ENCODE measurements at places on chromosomes 6 and 20.

GRCh38 chr20:17823409-17824144 lies 123.8 kb downstream of the BANF2 start:
- DNase-seq, result no peak

DNA sequence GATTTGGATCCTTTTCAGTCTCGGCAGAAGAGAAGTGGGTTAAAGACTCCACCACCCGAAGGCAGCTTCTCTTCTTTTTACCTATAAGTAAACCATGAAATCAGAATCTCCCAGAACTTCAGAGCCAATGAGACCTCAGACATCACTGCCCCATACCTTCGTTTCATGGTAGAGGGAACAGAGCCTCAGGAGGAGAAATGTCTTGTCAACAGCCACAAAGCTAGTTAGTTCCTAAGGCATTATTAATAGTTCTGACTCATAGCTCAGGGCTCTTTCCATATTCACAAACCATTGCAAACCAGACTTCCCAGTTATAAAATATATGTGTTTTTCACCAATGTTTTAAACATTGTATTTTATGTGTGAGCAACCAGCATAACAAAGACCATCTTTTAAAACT lies 118.7 kb upstream of the RIPOR2 start:
- DNase-seq, result no peak

GRCh38 chr20:57882451-57883161 lies 172.8 kb upstream of the PMEPA1 start:
- no peak for DNase-seq

DNA sequence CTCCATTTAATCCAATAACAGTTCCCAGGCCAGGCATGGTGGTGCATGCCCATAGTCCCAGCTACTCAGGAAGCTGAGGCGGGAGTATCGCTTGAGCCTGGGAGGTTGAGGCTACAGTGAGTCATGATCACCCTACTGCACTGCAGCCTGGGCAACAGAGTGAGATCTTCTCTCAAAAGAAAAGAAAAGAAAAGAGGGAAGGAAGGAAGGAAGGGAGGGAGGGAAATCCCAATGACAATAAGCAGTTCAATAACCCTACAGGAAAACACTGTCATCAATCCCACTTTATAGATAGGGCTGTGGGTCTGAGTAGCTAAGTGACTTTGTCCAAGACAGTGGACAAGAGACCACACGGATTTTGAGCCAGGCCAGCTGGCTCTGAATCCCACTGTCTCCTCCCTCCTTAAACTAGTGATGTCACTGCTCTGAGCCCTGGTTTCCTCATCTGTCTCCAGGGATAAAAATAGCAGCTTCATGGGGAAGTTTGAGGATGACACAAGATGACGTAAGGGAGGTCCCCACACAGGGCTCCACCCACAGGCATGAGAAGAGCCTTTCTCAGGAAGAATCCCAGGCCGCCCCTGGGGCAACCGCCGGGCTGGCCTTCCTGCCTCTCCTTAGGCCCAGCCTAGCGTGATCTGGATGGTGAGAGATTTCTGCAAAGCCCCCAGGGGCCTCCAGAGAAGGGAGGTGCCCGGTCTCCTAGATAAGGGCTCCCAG lies 7.2 kb upstream of the TRIB3 start:
- DNase-seq, result no peak

- DNase-seq, result no peak
Measured at GRCh38 chr6:13649393-13649792, 34.3 kb downstream of the NOL7 start.

DNA sequence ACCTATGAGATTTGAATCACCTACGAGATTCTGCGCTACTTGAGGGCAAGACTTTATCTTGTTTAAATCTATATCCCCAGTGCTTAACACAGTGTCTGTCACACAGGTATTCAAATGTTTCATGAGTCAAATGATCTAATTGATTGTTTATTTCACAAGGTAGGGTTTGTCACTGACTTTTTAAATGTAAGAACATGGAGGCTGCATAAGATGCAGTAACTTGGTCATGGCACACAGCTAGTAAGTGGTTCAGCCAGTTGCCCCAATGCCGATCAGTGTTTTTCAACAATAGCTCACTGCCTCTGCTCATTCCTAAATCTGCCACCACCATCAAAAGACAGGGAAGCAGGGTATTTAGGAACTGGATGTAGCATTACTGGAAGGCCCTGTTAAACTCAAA lies 42.4 kb upstream of the LRRC1 start:
- DNase-seq, result no peak

DNA sequence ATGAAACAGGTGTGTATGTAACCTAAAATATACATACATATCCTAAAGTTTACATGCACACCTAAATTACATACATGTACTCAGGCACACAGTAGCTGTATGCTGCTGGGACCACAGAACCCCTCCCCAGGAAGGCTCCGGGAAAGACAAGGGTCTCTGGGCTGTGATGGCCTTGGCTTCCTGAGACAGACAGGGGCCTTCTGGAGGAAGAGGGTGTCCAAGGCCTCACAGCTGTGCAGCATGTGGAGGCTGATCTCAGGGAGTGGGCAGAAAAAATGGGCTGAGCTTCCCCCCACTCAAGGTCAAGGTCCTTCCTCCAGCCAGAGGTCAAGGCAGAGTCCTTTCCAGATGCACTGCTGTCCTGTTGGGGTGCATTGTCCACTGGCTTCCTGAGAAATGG lies 129.1 kb upstream of the THBS2 start:
- DNase-seq, result no peak

GRCh38 chr6:42610416-42610815 lies 46.6 kb downstream of the UBR2 start:
- no peak for DNase-seq

DNA sequence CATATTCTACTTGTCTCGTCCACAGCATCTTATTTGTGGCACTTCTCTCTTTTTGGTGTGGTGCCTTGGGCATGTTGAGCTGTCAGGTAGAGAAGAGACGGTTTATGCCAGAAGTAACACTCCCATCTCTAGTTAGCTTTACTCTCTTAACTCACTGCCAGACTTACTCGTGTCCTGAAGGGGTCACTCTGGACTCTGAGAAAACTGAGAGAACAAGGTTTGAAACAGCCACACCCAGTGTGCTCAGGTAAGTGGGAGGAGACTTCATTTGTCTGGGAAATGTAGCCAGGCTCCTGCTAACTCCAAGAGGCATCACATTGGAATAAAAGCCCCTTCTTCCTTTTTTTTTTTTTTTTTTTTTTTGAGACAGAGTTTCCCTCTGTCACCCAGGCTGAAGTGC lies 360.8 kb downstream of the QKI start:
- DNase-seq, result no peak

- DNase-seq, result no peak
Measured at GRCh38 chr6:138857775-138858174, 61.9 kb downstream of the ECT2L start.
